Ascending aorta (tissue), 2 donors: ENCODE measurements at places on chromosomes 1 and 21.
A peak's percentile ranks its signal among the peaks of the same experiment; 100 is the strongest.

DNA sequence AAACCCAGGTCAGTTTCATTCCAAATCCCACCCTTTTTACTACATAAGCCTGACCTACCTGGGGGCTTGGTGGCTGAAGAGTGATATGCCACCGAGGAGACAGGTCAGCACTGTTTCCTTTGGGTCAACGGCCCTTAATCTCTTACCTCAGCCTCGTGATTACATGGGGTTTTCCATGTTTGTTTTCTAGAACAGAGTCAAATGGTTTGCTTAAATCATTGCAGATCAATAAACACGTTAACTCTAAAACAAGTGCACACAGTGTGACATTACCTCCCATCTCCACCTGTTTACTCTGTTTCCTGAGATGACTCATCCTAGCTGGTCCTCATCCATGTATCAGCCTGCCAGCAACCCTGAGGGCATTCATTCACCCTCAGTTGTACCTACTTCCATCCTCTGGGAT, 40.8 kb upstream of the TP53BP2 start:
- DNase-seq: no peak
- no peak overlapping the region for H3K4me3 ChIP-seq
- no peaks in the 10 kb centered on the region for H3K36me3 ChIP-seq
- H3K4me1 ChIP-seq: no peaks in the 10 kb centered on the region
- no peaks in the 10 kb centered on the region for H3K27me3 ChIP-seq

DNA sequence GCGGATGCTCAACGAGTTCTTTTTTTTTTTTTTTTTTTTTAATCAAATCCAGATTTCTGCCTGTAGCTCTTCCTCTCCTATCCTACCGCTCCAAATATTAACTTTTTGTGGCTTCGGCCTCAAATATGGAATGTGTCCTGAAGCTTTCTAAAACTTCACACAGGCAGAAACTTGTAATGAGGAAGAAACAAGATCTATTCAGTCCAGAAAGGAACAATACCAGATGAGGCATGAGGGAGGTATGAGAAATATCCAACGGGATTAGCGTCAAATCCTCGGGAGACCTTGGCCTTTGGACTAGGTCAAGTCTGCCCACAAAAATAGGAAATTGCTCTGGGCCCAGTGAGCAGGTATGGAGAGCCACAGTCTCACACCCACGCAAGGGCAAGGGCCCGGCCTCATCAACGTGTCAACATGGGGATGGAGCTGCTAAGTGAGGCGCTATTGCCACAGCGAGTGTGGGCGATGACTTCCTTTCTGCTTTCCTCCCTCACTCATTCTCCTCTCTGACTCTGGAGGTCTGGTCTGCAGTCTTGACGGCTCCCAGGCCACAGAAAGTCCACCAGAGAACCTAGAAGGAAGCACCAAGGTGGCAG, 66.6 kb downstream of the BCAR3 start:
- peaks cover 49% of the 10 kb centered on the region for H3K4me1 ChIP-seq
- no peak for DNase-seq
- no peaks in the 10 kb centered on the region for H3K36me3 ChIP-seq
- no peaks in the 10 kb centered on the region for H3K27me3 ChIP-seq

DNA sequence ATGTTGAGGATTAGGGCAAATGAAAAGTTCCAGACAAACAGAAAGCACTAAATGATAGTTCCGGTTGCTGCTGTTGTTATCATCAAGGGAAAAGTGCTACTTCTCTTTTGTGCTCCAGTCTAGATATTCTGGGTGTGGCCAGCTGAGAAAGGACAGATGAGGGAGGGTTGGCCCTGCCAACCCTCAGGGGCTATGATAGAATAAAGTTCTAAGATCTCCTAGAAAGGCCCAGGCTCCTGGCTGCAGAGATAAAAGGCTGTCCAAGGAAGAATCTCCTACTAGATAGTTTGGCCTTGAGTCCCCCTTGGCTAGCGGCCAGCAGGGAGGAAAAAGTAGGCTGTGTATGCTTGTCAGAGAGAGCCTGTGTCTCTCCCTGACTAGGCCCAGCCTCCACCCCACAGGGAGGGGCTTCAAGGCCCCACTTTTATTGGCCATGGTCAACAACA, 31.5 kb downstream of the RIMS3 start:
- H3K36me3 ChIP-seq: peaks cover 4% of the 10 kb centered on the region
- peak overlapping the region; percentile 19 for H3K27ac ChIP-seq
- H3K27me3 ChIP-seq: no peaks in the 10 kb centered on the region
- DNase-seq: no peak

- no peaks in the 10 kb centered on the region for H3K36me3 ChIP-seq
- H3K27me3 ChIP-seq: no peaks in the 10 kb centered on the region
- H3K27ac ChIP-seq: no peak overlapping the region
- no peaks in the 10 kb centered on the region for H3K4me1 ChIP-seq
- no peak for DNase-seq
These were observed 51.5 kb downstream of the SYT14 start for GRCh38 chr1:209989525-209989924.

GRCh38 chr21:16570171-16570570, 840.4 kb downstream of the USP25 start:
- H3K4me3 ChIP-seq: no peak overlapping the region
- H3K36me3 ChIP-seq: no peaks in the 10 kb centered on the region
- H3K27ac ChIP-seq: no peak overlapping the region

DNA sequence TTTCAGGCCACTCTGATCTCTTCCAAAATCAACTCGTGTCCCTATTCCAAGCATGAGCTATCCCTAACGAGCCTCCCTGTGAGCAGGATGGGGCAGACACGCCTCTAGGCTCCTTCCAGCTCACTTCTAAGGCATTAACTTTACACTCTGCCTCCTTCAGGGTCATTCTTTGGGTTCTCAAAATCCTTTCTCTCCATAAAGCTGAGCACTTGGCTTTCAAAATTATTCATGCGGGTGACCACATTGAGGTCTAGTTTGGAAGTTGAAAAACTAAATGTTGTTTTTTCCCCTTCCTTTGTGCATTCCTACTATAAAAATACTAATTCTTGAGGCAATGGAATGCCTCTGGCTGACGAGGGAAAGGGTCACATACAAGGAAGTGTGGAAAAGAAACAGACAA, 33.5 kb upstream of the BMP8B start:
- no peak overlapping the region for H3K27ac ChIP-seq
- H3K36me3 ChIP-seq: no peaks in the 10 kb centered on the region
- no peak overlapping the region for H3K4me3 ChIP-seq
- H3K27me3 ChIP-seq: no peaks in the 10 kb centered on the region
- no peaks in the 10 kb centered on the region for H3K4me1 ChIP-seq

DNA sequence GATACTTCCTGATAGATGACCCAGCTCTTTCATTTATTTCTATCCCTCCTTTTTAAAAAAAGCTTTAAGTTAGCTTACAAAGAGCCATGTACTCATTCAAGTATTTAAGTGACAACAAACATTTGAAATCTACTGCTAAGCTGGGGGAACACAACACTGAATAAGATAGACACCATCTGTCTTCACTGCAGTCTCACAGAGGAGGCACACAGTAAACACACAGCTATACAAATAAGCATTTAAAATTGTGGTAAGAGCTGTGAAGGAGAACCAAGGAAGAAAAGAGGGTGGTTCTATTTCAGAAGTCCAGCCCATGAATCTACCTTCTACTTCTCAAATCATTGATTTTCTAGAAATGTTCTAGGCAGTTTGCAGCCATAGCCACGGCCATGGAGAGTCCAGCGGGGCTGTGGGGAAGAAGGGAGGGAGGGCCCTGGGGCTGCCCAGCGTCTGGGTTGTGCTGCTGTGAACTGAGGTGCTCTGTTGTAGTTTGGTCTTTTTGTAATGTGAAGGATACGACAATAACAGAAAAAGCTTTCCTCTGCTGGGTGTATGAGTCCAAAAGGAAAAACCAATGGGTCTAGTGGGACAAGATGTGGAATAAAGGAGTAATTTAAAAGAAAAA, 28.2 kb downstream of the PRDM2 start:
- no peaks in the 10 kb centered on the region for H3K36me3 ChIP-seq
- no peak for DNase-seq
- H3K4me3 ChIP-seq: no peak overlapping the region
- H3K27me3 ChIP-seq: no peaks in the 10 kb centered on the region
- H3K27ac ChIP-seq: no peak overlapping the region

DNA sequence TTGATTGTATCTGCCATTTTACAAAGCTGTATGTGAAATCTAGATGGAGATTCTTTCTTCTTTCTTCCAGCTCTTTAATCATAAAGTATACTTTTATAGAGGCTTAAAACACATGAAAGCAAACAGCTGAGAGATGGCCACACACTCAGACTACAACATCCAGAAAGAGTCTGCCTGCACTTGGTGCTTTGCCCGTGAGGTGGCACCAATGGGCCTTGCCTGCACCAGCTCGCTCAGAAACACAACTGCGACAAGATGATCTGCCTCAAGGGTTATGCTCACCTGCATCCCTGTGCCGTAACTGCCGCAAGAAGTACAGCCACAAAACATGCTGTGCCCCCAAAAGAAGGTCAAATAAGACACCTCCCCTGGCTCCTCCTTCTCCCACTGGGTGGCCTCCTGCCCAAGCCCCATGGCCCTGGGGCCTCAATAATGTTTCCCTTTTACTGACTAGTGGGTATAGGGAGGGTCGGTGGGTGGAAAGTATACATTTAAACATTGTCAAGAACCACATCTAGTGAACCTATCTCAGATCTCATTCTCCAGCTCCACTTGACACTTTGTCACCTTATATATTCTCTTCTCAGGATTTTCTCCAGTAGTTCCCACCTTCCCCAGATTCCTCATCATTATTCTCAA, 66.7 kb upstream of the ANGPTL3 start:
- DNase-seq: peak; percentile 69
- peaks cover 26% of the 10 kb centered on the region for H3K36me3 ChIP-seq
- H3K4me1 ChIP-seq: peaks cover 2% of the 10 kb centered on the region
- no peak overlapping the region for H3K27ac ChIP-seq
- no peaks in the 10 kb centered on the region for H3K27me3 ChIP-seq

DNA sequence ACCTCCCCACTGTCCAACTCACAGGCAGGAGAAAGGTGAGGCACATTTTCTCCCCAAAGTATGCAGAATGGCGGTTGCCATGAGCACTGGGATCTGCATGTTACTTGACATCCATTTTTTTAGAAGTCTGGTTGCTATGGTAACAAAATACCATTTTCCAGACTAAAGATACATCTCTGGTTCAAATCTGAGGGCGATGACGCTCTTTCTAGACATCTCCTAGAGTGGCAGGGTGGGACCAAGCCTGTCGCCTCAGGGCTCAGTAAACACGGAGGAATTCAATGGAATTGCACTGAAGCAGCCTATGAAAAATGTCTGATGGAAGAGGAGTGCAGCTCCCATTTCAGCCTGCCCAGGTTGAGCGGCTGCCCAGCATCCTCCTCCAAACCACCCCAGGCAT, 21.5 kb upstream of the FAM43B start:
- no peak overlapping the region for H3K4me3 ChIP-seq
- no peak overlapping the region for H3K27ac ChIP-seq
- no peaks in the 10 kb centered on the region for H3K36me3 ChIP-seq
- no peaks in the 10 kb centered on the region for H3K27me3 ChIP-seq
